ENCODE measurements at places on chromosomes 7 and 10. TPM values are rescaled to one million over a fixed set of nuclear protein-coding genes. Genes with fewer than 3 reads are reported as not detected.

The SPAM1 gene
- not detected for total RNA-seq

DNA sequence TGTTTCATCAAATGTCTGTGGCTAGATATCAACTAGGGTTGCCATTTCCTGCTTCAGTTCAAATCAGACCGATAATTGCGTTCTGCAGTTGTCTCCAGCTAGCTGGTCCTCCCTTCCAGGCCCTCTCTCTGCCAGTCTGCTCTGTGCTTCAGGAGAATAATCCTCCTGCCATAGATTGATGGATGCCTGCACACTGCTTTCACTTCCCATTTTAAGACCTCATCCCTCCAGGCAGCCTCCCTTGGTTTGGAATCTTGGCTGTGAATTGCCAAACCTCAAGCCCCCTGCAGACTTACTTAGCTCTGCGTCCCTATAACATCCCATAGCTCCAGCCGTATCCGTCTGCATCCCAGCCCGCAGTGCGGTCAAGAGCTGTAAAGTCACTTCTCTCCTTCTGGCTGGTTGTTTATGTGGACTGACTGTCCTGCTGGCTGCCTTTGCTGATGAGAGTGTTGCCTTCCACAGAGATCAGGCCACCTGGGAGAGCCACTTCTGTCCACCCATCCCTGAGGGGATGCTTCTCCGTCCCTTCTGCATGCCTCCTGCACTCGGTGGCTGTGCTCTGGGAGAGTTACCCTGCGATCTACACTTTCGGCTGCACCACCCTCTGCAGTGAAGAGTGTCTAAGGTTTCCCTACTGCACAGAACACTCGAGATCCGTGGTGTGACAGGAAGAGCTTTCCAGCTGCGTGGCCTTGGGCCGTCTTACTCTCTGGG is 22.4 kb upstream of the KLF6 start:
- H3K36me3 ChIP-seq = no peaks in the 10 kb centered on the region
- no peak for DNase-seq
- no peak overlapping the region for H3K27ac ChIP-seq
- H3K27me3 ChIP-seq = no peaks in the 10 kb centered on the region
- H3K4me1 ChIP-seq = peaks cover 63% of the 10 kb centered on the region

- no peak overlapping the region for H3K27ac ChIP-seq
- no peak overlapping the region for H3K4me3 ChIP-seq
- no peaks in the 10 kb centered on the region for H3K27me3 ChIP-seq
- DNase-seq = no peak
- H3K4me1 ChIP-seq = peaks cover 17% of the 10 kb centered on the region
Measured at GRCh38 chr10:5281356-5281755, 83.4 kb upstream of the UCN3 start.

GRCh38 chr7:22331704-22332103 is 25.2 kb downstream of the RAPGEF5 start:
- H3K4me3 ChIP-seq = no peak overlapping the region
- H3K4me1 ChIP-seq = no peaks in the 10 kb centered on the region
- H3K36me3 ChIP-seq = no peaks in the 10 kb centered on the region
- no peak for DNase-seq

GRCh38 chr10:17003651-17004286 is 125.8 kb downstream of the CUBN start:
- DNase-seq = no peak
- peaks cover 21% of the 10 kb centered on the region for H3K36me3 ChIP-seq
- H3K4me1 ChIP-seq = peaks cover 74% of the 10 kb centered on the region
- H3K27me3 ChIP-seq = no peaks in the 10 kb centered on the region
